Activated CD4-positive, alpha-beta memory T cell treated with anti-CD3 and anti-CD28 coated beads for 36 hours (primary cell): ENCODE measurements at places on chromosomes 3 and 15. TPM values are rescaled to one million over a fixed set of nuclear protein-coding genes. Genes with fewer than 3 reads are reported as not detected.

The MYZAP gene
- 0.63 TPM for total RNA-seq

The IRAK2 gene
- 8.3 TPM for total RNA-seq

The SEMA3G gene
- 0.10 TPM for total RNA-seq

The SCN5A gene
- 0.12 TPM for total RNA-seq

The TGM5 gene
- not detected for total RNA-seq

The ARPP19 gene
- total RNA-seq, result 183 TPM

The PP2D1 gene
- not detected for total RNA-seq

The SLC28A1 gene
- total RNA-seq, result not detected

The ZCWPW2 gene
- 0.43 TPM for total RNA-seq

GRCh38 chr15:95990833-95991232, 339.7 kb upstream of the NR2F2 start:
- no peak overlapping the region for H3K4me3 ChIP-seq
- peaks cover 2% of the 10 kb centered on the region for H3K4me1 ChIP-seq
- no peak overlapping the region for H3K27ac ChIP-seq
- DNase-seq, result peak; percentile 11

- H3K4me3 ChIP-seq, result no peak overlapping the region
- no peak for DNase-seq
- H3K27ac ChIP-seq, result no peak overlapping the region
- peaks cover 70% of the 10 kb centered on the region for H3K27me3 ChIP-seq
- peaks cover 34% of the 10 kb centered on the region for H3K4me1 ChIP-seq
Observed at GRCh38 chr3:169659820-169660674, 3.5 kb downstream of the MECOM start.

- H3K4me3 ChIP-seq, result no peak overlapping the region
- DNase-seq, result no peak
- H3K4me1 ChIP-seq, result no peaks in the 10 kb centered on the region
- H3K27me3 ChIP-seq, result no peaks in the 10 kb centered on the region
Observed at GRCh38 chr15:37220949-37221670, 120.8 kb upstream of the MEIS2 start.

- DNase-seq, result no peak
- no peak overlapping the region for H3K27ac ChIP-seq
- H3K4me1 ChIP-seq, result peaks cover 2% of the 10 kb centered on the region
- no peak overlapping the region for H3K4me3 ChIP-seq
Observed at GRCh38 chr15:25333049-25333448, 105.8 kb downstream of the UBE3A start.

GRCh38 chr15:39556461-39556860, 24.4 kb upstream of the THBS1 start:
- no peaks in the 10 kb centered on the region for H3K36me3 ChIP-seq
- no peak for DNase-seq
- H3K27ac ChIP-seq, result no peak overlapping the region
- no peak overlapping the region for H3K4me3 ChIP-seq
- no peaks in the 10 kb centered on the region for H3K4me1 ChIP-seq

DNA sequence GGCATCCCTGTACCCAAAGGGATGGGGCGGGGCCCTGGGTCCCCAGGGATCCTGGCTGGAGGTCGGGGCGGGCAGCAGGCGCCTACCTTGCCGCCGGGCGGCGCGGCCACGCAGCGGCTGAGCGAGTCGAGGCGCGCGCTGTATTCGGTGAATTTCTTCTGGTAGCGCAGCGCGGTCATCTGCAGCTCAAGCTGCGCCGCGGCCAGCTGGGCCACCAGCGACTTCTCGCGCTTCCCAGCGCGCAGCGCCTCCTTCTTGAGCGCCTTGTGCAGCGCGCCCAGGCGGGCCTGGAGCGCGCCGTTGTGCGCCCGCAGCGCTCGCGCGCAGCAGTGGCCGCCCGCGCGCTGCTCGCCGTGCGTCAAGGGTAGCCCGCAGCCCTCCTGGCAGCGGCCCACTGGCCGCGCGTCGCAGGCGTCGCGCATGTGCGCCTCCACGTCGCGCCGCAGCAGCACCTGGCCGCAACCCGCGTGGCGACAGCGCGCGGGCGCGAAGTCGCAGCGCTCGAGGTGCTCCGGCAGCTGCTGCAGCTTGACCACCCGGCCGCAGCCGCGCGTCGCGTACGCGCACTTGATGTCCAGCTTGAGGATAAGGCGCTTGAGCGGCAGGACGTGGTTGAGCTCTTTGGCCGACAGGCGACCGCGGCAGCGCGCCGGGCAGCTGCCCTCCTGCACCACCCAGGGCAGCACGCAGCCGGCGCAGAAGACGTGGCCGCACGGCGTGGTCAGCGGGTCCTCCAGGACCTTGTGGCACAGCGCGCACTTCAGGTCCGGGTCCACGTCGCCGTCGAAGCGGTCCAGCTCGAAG, 522 bp downstream of the PDZRN3 start:
- peaks cover 9% of the 10 kb centered on the region for H3K27me3 ChIP-seq
- DNase-seq, result no peak
- H3K4me3 ChIP-seq, result no peak overlapping the region
- no peaks in the 10 kb centered on the region for H3K4me1 ChIP-seq
- no peaks in the 10 kb centered on the region for H3K36me3 ChIP-seq

DNA sequence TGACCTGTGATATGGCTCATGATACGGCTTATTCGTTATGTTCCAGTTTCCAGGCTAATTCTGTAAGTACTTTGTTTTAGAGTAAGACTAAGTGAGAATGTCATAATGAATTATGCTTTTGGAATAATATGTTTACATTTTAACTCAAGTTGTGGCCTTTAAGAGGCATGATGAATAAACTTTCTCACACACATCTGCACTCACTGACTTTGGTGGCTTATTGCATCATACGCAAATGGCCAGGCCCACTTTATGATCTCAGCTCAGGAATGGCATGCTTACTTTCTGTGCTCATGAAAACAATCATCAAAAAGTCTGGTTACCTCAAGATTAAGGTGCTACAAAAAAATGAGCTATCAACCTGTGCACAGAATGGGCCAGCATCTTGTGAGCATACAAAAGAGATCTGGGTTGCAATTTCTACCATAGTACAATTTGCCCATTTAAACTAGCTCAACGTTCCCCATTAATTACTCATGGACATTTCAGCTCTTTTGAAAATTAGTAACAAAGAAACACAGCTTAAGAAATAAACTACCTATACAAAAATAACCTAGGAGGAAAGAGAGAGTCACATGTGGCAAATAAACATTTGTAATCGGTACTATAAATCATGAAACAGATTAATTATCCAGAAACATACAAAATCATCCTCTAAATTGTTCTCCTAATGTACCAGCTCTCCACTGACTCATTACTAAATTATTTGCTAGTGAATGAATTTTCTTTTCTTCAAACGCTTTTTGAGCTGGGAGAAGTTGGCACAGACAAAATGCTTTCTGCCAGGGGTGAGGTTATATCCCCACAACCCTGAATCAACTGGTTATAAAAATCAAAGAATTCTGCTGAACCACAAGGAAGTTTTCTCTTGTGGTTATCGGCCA, 439.0 kb upstream of the ADAMTS9 start:
- no peaks in the 10 kb centered on the region for H3K27me3 ChIP-seq
- H3K4me3 ChIP-seq, result no peak overlapping the region
- no peak for DNase-seq

- no peak overlapping the region for H3K4me3 ChIP-seq
- no peaks in the 10 kb centered on the region for H3K27me3 ChIP-seq
- no peak for DNase-seq
- H3K4me1 ChIP-seq, result no peaks in the 10 kb centered on the region
- H3K27ac ChIP-seq, result no peak overlapping the region
- no peaks in the 10 kb centered on the region for H3K36me3 ChIP-seq
Observed at GRCh38 chr3:96960661-96961330, 146.4 kb downstream of the EPHA6 start.

DNA sequence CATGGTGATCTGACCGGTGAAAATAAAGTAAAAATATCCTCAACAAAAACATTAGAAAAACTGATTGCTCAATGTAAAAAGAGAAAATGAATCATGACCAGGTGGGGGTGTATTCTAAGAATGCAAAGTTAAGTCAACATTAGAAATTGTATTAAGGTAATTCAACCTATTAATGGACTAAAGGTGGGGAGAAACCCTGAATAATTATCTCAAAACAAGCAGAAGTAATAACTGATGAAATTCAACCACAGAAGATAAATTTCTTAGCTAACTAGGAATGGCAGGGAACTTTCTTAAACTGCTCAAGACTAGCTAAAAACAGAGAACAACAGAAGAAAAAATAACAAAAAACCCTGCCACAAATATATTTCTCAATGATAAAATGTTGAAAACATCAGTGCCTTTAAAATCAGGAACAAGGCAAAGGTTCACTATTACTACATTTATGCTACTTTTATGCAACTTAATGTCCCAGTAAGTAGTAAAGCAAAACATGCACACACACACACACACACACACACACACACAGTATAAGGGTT, 204.4 kb upstream of the THBS1 start:
- H3K36me3 ChIP-seq, result peaks cover 1% of the 10 kb centered on the region
- H3K27ac ChIP-seq, result no peak overlapping the region
- DNase-seq, result no peak
- no peaks in the 10 kb centered on the region for H3K4me1 ChIP-seq
- no peak overlapping the region for H3K4me3 ChIP-seq
- peaks cover 15% of the 10 kb centered on the region for H3K27me3 ChIP-seq

- DNase-seq, result no peak
- H3K36me3 ChIP-seq, result no peaks in the 10 kb centered on the region
- no peak overlapping the region for H3K4me3 ChIP-seq
Observed at GRCh38 chr3:82281205-82281604, 519.8 kb upstream of the GBE1 start.

DNA sequence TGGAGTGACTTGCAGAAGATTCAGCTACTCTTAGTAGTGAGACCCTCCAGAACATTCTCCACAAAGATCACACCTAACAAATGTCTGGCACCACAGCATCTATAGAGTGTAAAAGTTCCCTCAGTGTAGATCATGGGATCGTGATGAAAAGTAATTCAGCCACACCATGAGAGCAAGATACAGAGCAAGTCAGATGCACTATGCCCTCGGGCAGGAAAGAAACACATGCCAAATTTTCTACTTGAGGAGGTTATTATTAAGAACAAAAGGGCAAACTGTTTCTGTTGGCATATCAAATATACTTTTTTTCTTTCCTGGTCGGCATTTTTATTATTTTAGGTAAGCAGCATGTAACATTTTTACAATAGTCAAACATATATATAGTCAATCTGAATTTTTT, 44.8 kb upstream of the SNTN start:
- H3K4me1 ChIP-seq, result no peaks in the 10 kb centered on the region
- no peaks in the 10 kb centered on the region for H3K36me3 ChIP-seq
- H3K4me3 ChIP-seq, result no peak overlapping the region
- no peak overlapping the region for H3K27ac ChIP-seq

- H3K36me3 ChIP-seq, result no peaks in the 10 kb centered on the region
- H3K4me1 ChIP-seq, result no peaks in the 10 kb centered on the region
- no peak for DNase-seq
- H3K4me3 ChIP-seq, result no peak within 1 kb of the TSS
- H3K27ac ChIP-seq, result no peak within 1 kb of the TSS
Observed at GRCh38 chr3:109316162-109316730, at the start of gene DPPA2. Gene DPPA2, minus strand, starts transcription at chr3:109316517. Its CDS starts 1,975 bp downstream, at chr3:109314542.

DNA sequence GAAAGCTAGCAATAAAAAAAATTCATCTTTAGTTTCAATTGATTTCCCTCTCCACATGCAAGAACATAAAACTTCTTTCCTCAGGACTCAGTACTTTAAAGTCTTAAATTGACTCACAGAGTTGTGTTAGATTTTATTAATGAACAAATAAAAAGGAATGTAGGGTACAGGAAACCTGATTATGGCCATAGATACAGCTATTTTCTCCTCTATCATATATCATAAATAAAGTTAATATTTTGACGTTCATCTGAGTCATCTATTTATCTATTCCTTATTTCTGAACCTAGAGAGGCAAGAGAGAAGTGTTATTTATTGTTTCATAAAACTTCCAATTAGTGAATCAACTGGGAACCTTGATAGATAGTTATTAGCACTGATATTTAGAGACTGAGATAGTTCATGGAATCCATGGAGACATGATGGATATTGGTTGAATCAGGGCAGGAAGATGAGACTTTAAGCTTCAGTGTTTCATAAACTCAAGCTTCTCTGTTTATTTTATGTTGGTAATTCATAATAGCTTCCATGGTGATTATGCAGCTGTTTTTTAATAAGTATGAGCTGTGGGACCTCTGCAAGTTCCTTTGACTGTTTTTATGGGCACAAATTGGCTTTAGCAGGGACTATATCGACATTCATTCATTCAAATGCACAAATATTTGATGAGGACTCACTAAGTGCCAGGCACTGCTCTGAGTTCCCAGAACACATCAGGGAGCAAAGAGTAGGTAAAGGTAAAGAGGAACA, 143.5 kb upstream of the TGFBR2 start:
- H3K36me3 ChIP-seq, result peaks cover 2% of the 10 kb centered on the region
- H3K4me3 ChIP-seq, result no peak overlapping the region
- no peak overlapping the region for H3K27ac ChIP-seq
- H3K4me1 ChIP-seq, result no peaks in the 10 kb centered on the region

- H3K36me3 ChIP-seq, result no peaks in the 10 kb centered on the region
- H3K27me3 ChIP-seq, result no peaks in the 10 kb centered on the region
- DNase-seq, result no peak
- H3K4me3 ChIP-seq, result no peak overlapping the region
- H3K4me1 ChIP-seq, result no peaks in the 10 kb centered on the region
- H3K27ac ChIP-seq, result no peak overlapping the region
Observed at GRCh38 chr15:27491666-27492621, 521.0 kb downstream of the GABRG3 start.

- no peak overlapping the region for H3K4me3 ChIP-seq
- H3K4me1 ChIP-seq, result peaks cover 2% of the 10 kb centered on the region
- H3K27me3 ChIP-seq, result peaks cover 34% of the 10 kb centered on the region
- no peak for DNase-seq
- H3K36me3 ChIP-seq, result no peaks in the 10 kb centered on the region
- H3K27ac ChIP-seq, result no peak overlapping the region
Observed at GRCh38 chr15:75952525-75952924, 48.8 kb downstream of the FBXO22 start.

DNA sequence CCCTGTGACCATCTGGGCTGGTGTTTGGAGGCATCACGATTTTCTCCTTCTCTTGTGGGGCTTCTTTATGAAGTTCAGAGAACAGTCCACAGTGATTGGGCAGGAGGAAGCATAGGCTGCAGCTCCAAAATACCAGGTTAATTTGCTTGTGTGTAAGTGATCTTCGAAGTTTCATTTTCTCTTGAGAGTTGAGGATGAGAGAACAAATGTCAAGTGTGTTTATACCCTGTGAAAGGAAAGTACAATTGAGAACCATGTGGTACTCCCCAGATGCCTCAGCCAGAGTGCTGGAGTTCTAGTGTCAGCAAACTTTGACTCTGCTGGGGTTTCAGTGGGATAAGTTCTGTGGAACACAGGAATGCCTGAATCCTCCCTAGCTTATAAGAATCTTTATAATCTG, 357.1 kb upstream of the CFAP20DC start:
- H3K36me3 ChIP-seq, result no peaks in the 10 kb centered on the region
- H3K4me1 ChIP-seq, result peaks cover 19% of the 10 kb centered on the region
- H3K27me3 ChIP-seq, result no peaks in the 10 kb centered on the region
- DNase-seq, result no peak
- H3K4me3 ChIP-seq, result no peak overlapping the region

GRCh38 chr3:168878655-168879054, 782.9 kb upstream of the GOLIM4 start:
- H3K27ac ChIP-seq, result no peak overlapping the region
- no peaks in the 10 kb centered on the region for H3K36me3 ChIP-seq
- no peak overlapping the region for H3K4me3 ChIP-seq
- H3K4me1 ChIP-seq, result no peaks in the 10 kb centered on the region
- no peak for DNase-seq
